ENCODE measurements at places on chromosomes 6 and 20. TPM values are rescaled to one million over a fixed set of nuclear protein-coding genes. Genes with fewer than 3 reads are reported as not detected.

- no peak for DNase-seq
- H3K4me3 ChIP-seq, result no peak overlapping the region
- H3K36me3 ChIP-seq, result no peaks in the 10 kb centered on the region
- no peaks in the 10 kb centered on the region for H3K4me1 ChIP-seq
- no peak overlapping the region for H3K27ac ChIP-seq
Observed at GRCh38 chr6:125346201-125346925, 44.6 kb upstream of the HDDC2 start.

DEFB121 gene
- not detected for total RNA-seq

GRCh38 chr20:62634330-62634967, 7.9 kb upstream of the SLCO4A1 start:
- H3K4me1 ChIP-seq, result no peaks in the 10 kb centered on the region
- no peak overlapping the region for H3K4me3 ChIP-seq

DNA sequence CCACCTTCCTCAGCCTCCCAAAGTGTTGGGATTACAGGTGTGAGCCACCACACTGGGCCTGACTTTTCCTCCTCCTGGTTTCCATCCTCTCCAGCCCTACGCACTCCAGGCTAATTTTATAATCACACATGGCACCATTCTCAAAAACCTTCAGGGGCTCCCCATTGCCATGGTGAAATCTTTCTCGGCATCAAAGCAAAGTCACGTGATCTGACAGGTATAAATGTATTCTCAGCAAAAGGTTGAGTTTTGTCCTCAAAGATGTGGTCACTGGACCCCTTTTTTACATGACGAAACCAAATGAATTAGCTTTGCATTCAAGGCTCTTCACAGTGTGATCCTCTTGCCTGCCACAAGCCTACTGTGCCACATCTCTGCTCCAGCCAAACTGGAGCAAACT, 15.5 kb downstream of the ARMC12 start:
- no peaks in the 10 kb centered on the region for H3K4me1 ChIP-seq
- H3K27ac ChIP-seq, result no peak overlapping the region

- no peaks in the 10 kb centered on the region for H3K36me3 ChIP-seq
- H3K27me3 ChIP-seq, result no peaks in the 10 kb centered on the region
- no peak overlapping the region for H3K4me3 ChIP-seq
- H3K27ac ChIP-seq, result no peak overlapping the region
- peaks cover 10% of the 10 kb centered on the region for H3K4me1 ChIP-seq
Observed at GRCh38 chr6:139020689-139021088, 7.9 kb upstream of the ABRACL start.

SHLD1 gene
- 2.2 TPM for total RNA-seq

DNA sequence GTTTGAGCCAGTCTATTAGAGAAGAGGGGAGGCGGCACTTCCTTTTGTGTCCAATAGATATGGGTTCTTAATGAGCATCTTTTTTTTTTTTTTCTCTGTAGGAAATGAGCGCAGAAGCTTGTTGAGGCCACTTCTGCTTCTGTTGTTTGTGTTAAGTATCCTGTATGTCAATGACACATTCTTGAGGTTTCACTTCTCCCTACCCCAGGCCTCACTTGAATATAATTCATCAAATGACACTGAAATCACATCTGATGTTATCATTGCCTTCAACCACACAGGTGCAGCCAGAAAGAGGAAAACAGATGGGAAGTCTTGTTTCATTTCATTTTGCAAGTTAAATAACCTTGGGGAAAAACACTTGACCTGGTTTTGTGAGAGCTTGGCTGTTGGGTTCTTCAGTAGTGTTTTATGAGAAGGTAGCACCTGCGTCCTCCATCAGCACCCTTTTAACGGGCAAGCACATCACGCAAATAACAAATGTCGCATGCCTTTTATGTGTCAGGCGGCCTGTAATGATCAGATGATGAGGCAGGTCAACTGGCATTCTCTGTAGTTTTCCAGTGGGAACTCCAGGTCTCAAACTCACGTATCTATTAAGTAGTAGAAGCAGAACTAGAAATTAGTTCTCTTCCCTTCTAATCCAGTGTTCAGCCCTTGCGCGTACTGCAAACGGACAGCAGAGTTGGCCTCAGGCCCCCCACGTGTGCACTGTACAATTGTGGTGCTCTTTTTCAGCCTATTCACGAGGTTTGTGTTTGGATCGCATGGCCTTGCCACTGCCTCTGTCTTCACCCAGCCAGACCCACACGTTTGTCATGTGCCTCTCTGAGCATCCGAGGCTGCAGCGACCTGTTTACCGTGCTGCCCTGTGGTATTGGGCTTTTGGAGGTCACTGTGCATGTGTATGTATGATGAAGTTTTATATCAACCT, 23.5 kb downstream of the PLEKHG1 start:
- H3K36me3 ChIP-seq, result no peaks in the 10 kb centered on the region
- H3K4me1 ChIP-seq, result peaks cover 18% of the 10 kb centered on the region
- DNase-seq, result peak; percentile 83
- no peak overlapping the region for H3K4me3 ChIP-seq
- no peak overlapping the region for H3K27ac ChIP-seq

DNA sequence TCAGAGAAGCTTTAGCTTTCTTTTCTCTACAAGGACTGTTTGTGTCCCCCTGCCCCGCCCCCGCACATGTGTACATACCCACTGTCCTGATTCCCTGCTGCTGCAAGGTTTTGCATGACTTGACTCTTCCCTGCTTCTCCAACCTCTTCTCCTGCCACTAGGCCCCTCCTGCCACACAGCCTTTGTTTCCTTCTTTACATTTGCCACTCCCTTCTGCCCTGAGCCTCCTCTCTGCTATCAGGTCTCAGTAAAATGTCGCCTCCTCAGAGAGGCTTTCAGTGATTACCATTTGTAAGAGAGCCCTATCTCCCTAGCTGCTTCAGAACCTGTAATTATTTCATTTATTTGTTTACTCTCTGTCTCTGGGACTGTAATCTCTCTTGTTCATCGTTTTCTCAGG, 56.4 kb upstream of the VSTM2L start:
- no peaks in the 10 kb centered on the region for H3K27me3 ChIP-seq
- H3K36me3 ChIP-seq, result peaks cover 16% of the 10 kb centered on the region
- H3K4me1 ChIP-seq, result no peaks in the 10 kb centered on the region
- H3K4me3 ChIP-seq, result no peak overlapping the region
- no peak overlapping the region for H3K27ac ChIP-seq

FAM162B gene
- 8.0 TPM for total RNA-seq

DNA sequence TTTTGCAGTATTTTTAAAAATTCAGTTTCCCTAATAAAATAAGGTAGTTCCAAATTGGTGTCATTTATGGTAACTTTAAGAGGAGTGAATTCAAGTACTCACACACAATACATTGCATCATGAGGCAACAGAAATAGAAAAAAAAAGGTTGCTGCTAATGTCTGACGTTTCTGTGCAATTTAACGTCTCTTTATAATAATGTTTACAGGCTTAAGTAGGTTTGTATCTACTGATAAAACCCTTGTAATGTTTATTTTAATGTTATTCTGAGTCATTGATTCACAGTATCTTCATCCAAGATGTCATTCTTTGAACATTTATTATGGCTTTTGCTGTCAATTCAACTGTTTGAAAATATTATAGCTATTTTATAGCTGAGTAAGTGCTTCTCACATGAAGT, 86.0 kb downstream of the RNF217 start:
- no peaks in the 10 kb centered on the region for H3K4me1 ChIP-seq
- no peak overlapping the region for H3K4me3 ChIP-seq
- no peak for DNase-seq
- H3K27ac ChIP-seq, result no peak overlapping the region
- no peaks in the 10 kb centered on the region for H3K27me3 ChIP-seq
- no peaks in the 10 kb centered on the region for H3K36me3 ChIP-seq

- no peak within 1 kb of the TSS for H3K27ac ChIP-seq
- no peaks in the 10 kb centered on the region for H3K36me3 ChIP-seq
- H3K27me3 ChIP-seq, result peaks cover 25% of the 10 kb centered on the region
- H3K4me3 ChIP-seq, result peak within 1 kb of the TSS; percentile 34
- peaks cover 27% of the 10 kb centered on the region for H3K4me1 ChIP-seq
- no peak for DNase-seq
Observed at GRCh38 chr20:2800521-2801285, at the start of gene CPXM1. Gene CPXM1 (minus strand): TSS chr20:2800627. CDS start chr20:2800572, 55 bp downstream.

PDYN gene
- not detected for total RNA-seq

DNA sequence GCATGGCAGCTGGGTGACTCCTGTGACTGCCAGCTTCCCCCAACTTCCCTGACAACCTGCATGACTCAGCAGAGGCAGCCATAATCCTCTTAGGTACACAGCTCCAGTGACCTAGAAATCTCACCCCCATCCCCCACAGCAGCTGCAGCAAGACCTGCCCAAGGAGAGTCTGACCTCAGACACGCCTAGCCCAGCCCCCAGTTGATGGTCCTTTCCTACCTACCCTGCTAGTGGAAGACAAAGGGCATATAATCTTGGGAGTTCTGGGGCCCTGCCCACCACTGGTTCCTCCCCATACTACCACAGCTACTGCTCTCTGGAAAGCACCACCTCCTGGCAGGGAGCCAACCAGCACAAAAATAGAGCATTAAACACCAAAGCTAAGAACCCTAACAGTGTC, 90.2 kb downstream of the F13A1 start:
- no peaks in the 10 kb centered on the region for H3K4me1 ChIP-seq
- H3K36me3 ChIP-seq, result no peaks in the 10 kb centered on the region
- no peak for DNase-seq
- H3K27ac ChIP-seq, result no peak overlapping the region
- no peaks in the 10 kb centered on the region for H3K27me3 ChIP-seq

- H3K4me1 ChIP-seq, result no peaks in the 10 kb centered on the region
- no peak overlapping the region for H3K27ac ChIP-seq
- H3K36me3 ChIP-seq, result no peaks in the 10 kb centered on the region
- no peaks in the 10 kb centered on the region for H3K27me3 ChIP-seq
- no peak overlapping the region for H3K4me3 ChIP-seq
Observed at GRCh38 chr6:120384671-120385070, 949.6 kb downstream of the TBC1D32 start.

DNA sequence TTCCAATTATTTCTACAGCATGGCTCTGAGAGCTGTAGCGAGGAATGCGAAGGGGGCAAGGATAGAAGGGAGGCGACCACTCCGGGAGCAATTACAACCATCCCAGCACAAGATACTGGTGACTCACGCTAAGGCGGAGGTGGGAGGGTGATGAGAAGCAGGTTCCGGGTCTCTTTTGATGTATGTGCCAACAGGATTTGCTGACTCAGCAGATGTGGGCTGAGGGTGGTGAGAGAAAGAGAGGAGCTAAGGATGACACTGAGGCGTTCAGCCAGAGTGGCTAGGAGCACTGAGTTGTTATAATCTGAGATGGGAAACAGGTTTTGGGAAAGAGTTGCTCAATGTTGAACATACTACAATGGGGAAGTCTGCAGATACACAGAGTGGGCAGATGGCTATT, 9.3 kb upstream of the TXNDC5 start:
- no peak overlapping the region for H3K4me3 ChIP-seq
- no peaks in the 10 kb centered on the region for H3K4me1 ChIP-seq
- H3K27ac ChIP-seq, result no peak overlapping the region
- H3K27me3 ChIP-seq, result no peaks in the 10 kb centered on the region
- DNase-seq, result no peak

GRCh38 chr6:90458353-90459224, 128.3 kb downstream of the MAP3K7 start:
- H3K27ac ChIP-seq, result no peak overlapping the region
- no peak overlapping the region for H3K4me3 ChIP-seq
- H3K36me3 ChIP-seq, result no peaks in the 10 kb centered on the region
- no peak for DNase-seq
- H3K27me3 ChIP-seq, result no peaks in the 10 kb centered on the region

DNA sequence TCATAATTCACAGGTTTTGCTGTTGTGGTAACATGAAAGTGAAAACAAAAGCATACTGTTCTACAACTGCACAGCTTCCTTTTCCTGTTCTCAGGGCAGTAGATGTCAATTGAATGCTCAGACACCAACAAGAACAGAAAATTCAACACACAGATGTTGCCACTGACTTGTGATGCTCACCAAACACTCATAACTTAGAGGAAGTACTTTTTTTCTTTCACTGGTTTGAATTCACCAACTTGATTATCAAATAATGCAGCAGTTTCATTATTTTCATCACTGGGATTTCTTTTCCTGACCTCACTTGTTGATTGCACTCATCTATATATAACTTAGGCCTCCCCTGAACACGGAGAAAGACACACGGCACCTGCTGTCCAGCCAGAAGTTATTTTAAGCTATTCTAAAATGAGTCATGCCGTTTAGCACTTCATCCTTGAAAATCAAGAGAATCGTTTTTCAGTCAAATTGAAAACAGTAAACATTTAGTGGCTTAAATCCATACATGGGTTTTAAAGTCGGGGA, 949 bp downstream of the TXLNB start:
- no peaks in the 10 kb centered on the region for H3K36me3 ChIP-seq
- DNase-seq, result no peak
- H3K27me3 ChIP-seq, result no peaks in the 10 kb centered on the region
- peak overlapping the region; percentile 79 for H3K27ac ChIP-seq

- H3K27ac ChIP-seq, result no peak overlapping the region
- H3K36me3 ChIP-seq, result no peaks in the 10 kb centered on the region
- H3K4me3 ChIP-seq, result no peak overlapping the region
- no peak for DNase-seq
- H3K27me3 ChIP-seq, result no peaks in the 10 kb centered on the region
Observed at GRCh38 chr6:43803055-43803782, 33.2 kb downstream of the VEGFA start.

DNA sequence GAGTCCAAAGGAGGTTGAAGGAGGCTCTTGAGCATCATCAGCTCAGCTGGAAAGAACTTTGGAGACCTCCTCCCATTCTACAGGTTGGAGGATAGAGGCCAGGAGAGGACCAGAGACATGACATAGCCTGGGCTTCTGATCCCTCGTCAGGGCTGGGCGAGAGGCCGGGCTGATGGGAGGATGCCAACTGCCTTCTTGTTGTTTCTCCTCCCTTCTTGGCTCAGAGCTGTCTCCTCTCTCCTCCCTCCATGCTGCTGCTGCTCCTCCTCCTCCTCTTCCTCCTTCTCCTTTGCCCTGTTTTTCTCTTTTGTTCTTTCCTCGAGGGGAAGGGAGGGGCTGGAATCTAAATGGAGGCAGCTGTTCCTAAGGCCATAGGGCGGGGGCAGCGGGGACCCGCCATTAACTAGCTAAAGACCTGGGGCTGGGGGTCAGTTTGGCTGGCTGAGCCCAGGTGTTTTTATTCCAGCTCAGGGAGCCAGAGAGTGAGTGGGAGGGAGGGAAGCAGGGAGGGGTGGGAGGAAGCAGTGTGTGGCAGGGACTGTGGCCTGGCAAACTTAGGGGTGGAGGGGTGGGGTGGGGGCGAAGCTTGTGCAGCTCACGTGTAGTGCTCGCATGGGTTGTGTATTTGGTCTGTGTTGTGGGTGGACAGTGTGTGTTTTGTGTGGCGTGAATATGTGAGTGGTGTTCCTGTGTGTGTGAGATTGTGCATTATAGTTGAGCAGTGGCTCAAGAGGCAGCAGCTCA, 84.8 kb downstream of the CD40 start:
- H3K4me3 ChIP-seq, result no peak overlapping the region
- no peak for DNase-seq
- H3K27ac ChIP-seq, result no peak overlapping the region
- H3K27me3 ChIP-seq, result peaks cover 95% of the 10 kb centered on the region

- H3K36me3 ChIP-seq, result peaks cover 99% of the 10 kb centered on the region
- no peak overlapping the region for H3K27ac ChIP-seq
- peak; percentile 42 for DNase-seq
- H3K4me3 ChIP-seq, result no peak overlapping the region
- no peaks in the 10 kb centered on the region for H3K4me1 ChIP-seq
- no peaks in the 10 kb centered on the region for H3K27me3 ChIP-seq
Observed at GRCh38 chr6:13319891-13320564, 8.3 kb downstream of the TBC1D7 start.

CPNE5 gene
- total RNA-seq, result 2.3 TPM

GRCh38 chr6:12238219-12238618, 51.9 kb upstream of the EDN1 start:
- no peaks in the 10 kb centered on the region for H3K36me3 ChIP-seq
- no peaks in the 10 kb centered on the region for H3K27me3 ChIP-seq
- no peak for DNase-seq
- peaks cover 13% of the 10 kb centered on the region for H3K4me1 ChIP-seq

Data from esophagus muscularis mucosa (tissue), 4 donors.